Vagina (tissue), 2 donors: ENCODE measurements at places on chromosomes 1 and 21. TPM values are rescaled to one million over a fixed set of nuclear protein-coding genes. Genes with fewer than 3 reads are reported as not detected.
A peak's percentile ranks its signal among the peaks of the same experiment; 100 is the strongest.

DNA sequence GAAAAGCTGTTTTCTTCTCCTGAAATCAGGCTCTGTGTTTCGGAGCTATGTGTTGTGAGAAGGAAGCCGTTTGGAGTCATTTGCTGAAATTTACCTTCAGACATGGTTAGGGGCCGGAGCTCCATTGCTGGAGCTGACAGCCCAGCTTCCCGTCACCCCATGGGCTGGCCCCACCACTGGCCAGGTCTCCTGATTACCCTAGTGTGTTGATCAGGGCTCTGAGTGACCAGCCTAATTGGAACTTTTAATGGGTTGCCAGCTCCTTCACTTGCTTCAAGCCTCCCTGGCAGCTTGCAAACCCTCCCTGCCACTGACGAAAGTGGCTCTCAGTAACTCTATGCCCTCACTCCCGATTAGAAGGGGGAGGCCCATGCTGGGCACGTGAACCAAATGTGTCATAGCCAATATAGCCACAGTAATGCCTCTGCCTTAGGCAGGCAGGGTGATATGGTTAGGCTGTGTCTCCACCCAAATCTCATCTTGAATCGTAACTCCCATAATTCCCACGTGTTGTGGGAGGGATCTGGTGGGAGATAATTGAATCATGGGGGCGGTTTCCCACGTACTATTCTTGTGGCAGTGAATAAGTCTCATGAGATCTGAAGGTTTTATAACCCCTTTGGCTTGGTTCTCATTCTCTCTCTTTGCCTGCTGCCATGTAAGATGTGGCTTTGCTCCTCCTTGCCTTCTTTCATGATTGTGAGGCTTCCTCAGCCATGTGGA, 224.1 kb downstream of the TRABD2B start:
- H3K27me3 ChIP-seq, result no peaks in the 10 kb centered on the region
- no peaks in the 10 kb centered on the region for H3K36me3 ChIP-seq
- no peak for DNase-seq
- no peak overlapping the region for H3K4me3 ChIP-seq
- H3K27ac ChIP-seq, result no peak overlapping the region

DNA sequence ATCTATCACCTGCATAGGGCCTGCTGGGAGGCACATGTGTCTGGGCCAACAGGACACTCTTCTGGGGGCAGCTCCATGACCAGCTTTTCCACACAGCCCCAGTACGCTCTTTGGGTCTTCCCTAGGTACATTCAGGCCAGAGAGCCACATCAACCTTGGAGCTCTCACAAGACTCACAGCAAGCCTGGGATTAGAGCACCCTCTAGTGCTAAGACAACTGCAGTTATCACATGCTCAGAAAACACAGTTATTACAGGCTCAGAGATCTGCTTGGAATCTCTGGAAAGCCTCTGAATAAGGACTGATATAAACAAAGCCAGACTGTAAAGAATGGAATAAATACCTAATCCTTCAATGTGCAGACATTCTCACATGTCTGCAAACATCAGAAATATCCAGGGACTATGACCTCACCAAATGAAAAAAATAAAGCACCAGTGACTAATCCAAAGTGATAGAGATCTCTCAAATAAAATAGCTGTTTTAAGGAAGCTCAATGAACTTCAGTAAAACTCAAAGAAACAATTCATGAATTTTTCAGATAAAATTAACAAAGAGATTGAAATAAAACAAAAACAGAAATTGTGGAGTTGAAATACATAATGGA, 563.9 kb upstream of the NR5A2 start:
- H3K27ac ChIP-seq, result no peak overlapping the region
- no peaks in the 10 kb centered on the region for H3K27me3 ChIP-seq
- DNase-seq, result no peak
- no peaks in the 10 kb centered on the region for H3K4me1 ChIP-seq
- no peak overlapping the region for H3K4me3 ChIP-seq
- no peaks in the 10 kb centered on the region for H3K36me3 ChIP-seq

DNA sequence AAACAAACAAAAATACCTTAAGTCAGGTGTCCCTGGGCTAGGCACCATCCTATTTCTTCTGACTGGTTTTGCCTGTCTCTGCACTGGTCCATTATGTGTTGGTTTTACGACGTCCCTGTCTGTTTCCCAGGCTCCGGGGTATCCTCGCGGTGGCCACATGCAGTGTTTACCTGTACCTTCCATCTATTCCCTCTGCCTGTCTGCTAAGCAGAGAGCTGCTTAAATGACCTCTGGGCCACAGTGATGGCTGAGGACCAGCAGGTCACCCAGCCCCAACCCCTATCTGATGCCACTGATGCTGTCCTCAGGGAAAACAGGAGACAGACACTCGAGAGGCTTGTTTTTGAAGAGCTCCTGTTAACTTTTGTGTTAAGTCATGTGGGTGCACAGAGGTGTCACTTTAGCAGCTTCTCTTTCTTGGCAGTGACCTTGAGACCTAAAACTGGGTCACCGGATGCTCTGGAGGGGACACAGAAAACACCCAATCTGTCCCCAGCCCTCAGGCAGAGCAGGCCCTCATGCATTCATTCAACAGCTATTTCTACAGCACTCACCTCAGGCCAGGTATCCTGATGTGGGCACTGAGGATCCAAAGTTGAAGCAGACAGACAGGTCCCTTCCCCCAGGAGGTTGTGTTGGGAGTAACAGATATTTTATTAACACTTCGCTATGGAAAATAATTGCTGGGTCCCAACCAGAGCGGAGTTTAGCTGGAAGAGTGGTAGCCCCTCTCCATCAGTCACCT, 4.4 kb upstream of the EFHD2 start:
- H3K36me3 ChIP-seq, result no peaks in the 10 kb centered on the region
- H3K27ac ChIP-seq, result no peak overlapping the region
- peaks cover 31% of the 10 kb centered on the region for H3K4me1 ChIP-seq
- DNase-seq, result no peak
- H3K27me3 ChIP-seq, result no peaks in the 10 kb centered on the region
- H3K4me3 ChIP-seq, result no peak overlapping the region

DNA sequence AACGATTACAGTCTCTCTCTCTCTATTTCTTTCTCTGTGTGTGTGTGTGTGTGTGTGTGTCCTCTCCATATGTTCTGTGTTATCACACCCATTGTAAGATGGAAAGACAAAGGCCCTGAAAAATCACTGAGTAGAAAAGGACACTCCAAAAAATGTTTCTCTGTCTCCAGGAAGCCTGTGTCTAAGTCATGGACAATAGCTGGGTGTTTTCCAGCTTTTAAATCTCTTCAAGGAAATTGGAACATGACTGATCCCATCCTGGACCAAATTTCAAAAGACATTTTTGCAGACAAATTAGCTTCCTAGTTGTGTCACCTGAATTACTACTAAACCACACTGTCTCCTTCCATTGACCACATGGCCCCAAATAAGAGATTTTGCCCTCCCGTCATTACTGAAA, 31.0 kb upstream of the LMX1A start:
- no peak overlapping the region for H3K27ac ChIP-seq
- H3K36me3 ChIP-seq, result no peaks in the 10 kb centered on the region
- H3K4me1 ChIP-seq, result peaks cover 17% of the 10 kb centered on the region
- DNase-seq, result no peak
- no peaks in the 10 kb centered on the region for H3K27me3 ChIP-seq

Gene ASAP3
- total RNA-seq, result 79.1 TPM

- H3K27me3 ChIP-seq, result no peaks in the 10 kb centered on the region
- no peaks in the 10 kb centered on the region for H3K36me3 ChIP-seq
- DNase-seq, result no peak
- H3K27ac ChIP-seq, result no peak overlapping the region
- no peak overlapping the region for H3K4me3 ChIP-seq
These were observed 231.9 kb downstream of the TOMM20 start for GRCh38 chr1:234896477-234897389.

- no peaks in the 10 kb centered on the region for H3K4me1 ChIP-seq
- no peak for DNase-seq
- H3K27me3 ChIP-seq, result no peaks in the 10 kb centered on the region
These were observed 15.5 kb downstream of the RHBDL2 start for GRCh38 chr1:38926091-38926490.

GRCh38 chr1:82044536-82044935, 243.8 kb downstream of the ADGRL2 start:
- no peak overlapping the region for H3K4me3 ChIP-seq
- no peaks in the 10 kb centered on the region for H3K27me3 ChIP-seq
- no peaks in the 10 kb centered on the region for H3K36me3 ChIP-seq
- DNase-seq, result no peak
- no peak overlapping the region for H3K27ac ChIP-seq

- no peak overlapping the region for H3K4me3 ChIP-seq
- H3K27ac ChIP-seq, result no peak overlapping the region
- no peaks in the 10 kb centered on the region for H3K36me3 ChIP-seq
These were observed 32.1 kb downstream of the RABGAP1L start for GRCh38 chr1:174191349-174191862.

Gene ALG14
- total RNA-seq, result 0.74 TPM

Gene S100A3
- total RNA-seq, result 9.6 TPM

Gene NFASC
- total RNA-seq, result 23.3 TPM

GRCh38 chr1:86687595-86687994, 16.8 kb upstream of the SH3GLB1 start:
- H3K27ac ChIP-seq, result no peak overlapping the region
- H3K4me3 ChIP-seq, result no peak overlapping the region
- no peak for DNase-seq

GRCh38 chr1:83055391-83056170, 943.4 kb downstream of the TTLL7 start:
- DNase-seq, result no peak
- H3K4me1 ChIP-seq, result no peaks in the 10 kb centered on the region
- H3K4me3 ChIP-seq, result no peak overlapping the region
- H3K27me3 ChIP-seq, result no peaks in the 10 kb centered on the region
- no peaks in the 10 kb centered on the region for H3K36me3 ChIP-seq

Gene CD1C
- 9.6 TPM for total RNA-seq

Gene PM20D1
- not detected for total RNA-seq

DNA sequence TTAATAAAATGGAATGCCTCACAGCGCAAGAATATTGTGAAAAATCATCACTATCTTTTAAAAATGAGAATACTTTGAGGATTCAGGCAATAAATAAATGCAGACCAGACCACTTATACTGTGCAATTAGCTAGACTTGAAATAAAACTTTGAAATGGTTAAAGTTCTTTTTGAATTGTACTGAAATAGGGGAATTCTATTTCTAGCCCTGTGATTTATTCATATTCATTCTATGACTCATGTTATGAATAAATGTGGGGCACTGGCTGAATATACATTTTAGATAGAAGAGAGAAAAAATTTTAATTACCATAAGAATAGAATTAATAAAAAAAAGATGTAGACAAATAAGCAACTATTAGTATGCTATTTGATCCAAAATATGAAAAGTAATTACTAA, 16.4 kb upstream of the USP25 start:
- no peak overlapping the region for H3K4me3 ChIP-seq
- H3K27me3 ChIP-seq, result no peaks in the 10 kb centered on the region
- H3K4me1 ChIP-seq, result no peaks in the 10 kb centered on the region
- H3K27ac ChIP-seq, result no peak overlapping the region
- no peaks in the 10 kb centered on the region for H3K36me3 ChIP-seq
- no peak for DNase-seq

Gene RNF207
- total RNA-seq, result 19.4 TPM

DNA sequence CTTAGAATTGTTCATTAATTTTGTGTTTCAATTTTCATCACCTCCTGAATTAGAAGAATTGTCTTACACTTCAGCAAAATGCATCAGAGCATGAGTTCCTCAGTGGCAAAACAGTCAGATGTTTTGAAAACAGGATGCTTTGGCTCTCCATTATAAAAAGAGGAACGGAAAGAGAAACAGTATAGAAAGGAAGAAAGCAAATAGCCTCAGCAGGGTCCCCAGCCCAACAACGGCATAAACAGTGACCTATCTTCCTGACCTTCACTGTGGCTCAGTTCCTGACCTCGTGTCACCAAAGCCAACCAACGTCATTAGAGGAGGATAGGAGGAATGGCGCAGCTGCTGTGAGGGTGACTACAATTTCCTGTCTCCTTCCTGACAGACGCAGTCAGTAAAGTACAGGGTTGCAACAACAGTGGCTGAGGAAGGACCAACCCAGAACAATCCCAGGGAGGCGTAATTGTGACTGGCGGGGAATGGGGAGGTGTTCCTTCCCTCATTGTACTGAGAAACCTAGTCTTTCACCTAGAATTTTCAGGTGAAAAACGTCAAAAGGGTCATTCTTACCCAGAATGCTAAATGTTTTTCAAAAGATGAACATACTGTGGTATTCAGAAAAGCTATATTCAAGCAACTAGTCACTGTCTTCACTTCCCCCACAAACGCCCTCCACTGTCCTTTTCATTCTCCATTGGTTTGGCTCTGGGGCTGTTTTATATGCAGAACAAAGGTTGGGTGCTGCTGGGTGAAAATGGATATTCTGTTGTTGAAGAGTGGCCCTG, 197.9 kb upstream of the SGIP1 start:
- peaks cover 16% of the 10 kb centered on the region for H3K4me1 ChIP-seq
- H3K27ac ChIP-seq, result peak overlapping the region; percentile 62
- no peak overlapping the region for H3K4me3 ChIP-seq
- no peaks in the 10 kb centered on the region for H3K36me3 ChIP-seq
- DNase-seq, result no peak
- H3K27me3 ChIP-seq, result no peaks in the 10 kb centered on the region

- no peaks in the 10 kb centered on the region for H3K27me3 ChIP-seq
- no peaks in the 10 kb centered on the region for H3K4me1 ChIP-seq
- H3K4me3 ChIP-seq, result no peak overlapping the region
- no peak overlapping the region for H3K27ac ChIP-seq
These were observed 15.1 kb downstream of the ZBTB8A start for GRCh38 chr1:32554288-32554687.

DNA sequence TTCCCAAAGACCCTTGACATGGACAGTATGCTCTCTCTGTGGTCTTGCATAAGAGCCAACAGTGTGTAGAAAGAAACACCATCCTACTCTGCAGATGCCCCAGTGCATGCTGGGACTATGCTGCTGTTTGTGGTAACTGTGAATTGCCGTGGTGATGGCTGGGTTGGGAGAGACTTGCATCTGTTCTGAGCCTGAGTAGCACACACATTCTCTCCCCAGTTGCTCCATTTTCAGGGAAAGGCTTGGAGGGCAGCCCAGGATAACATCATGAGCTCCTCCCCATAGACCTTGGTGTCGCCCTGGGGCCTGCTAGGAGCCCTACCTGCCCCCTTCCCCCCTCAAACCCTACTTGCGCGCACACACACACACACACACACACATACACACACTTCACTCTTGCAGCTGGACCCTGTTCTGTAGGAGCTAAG, 120.9 kb upstream of the IPO9 start:
- H3K4me3 ChIP-seq, result no peak overlapping the region
- no peak for DNase-seq
- peaks cover 54% of the 10 kb centered on the region for H3K4me1 ChIP-seq
- H3K36me3 ChIP-seq, result no peaks in the 10 kb centered on the region

Gene SPRR3
- total RNA-seq, result 1,163 TPM

- no peak for DNase-seq
- H3K4me3 ChIP-seq, result no peak overlapping the region
- no peaks in the 10 kb centered on the region for H3K4me1 ChIP-seq
- no peak overlapping the region for H3K27ac ChIP-seq
These were observed 93.5 kb upstream of the ACTL8 start for GRCh38 chr1:17661546-17662157.

GRCh38 chr1:15974855-15975254, 1.0 kb downstream of the ZBTB17 start:
- no peaks in the 10 kb centered on the region for H3K27me3 ChIP-seq
- H3K27ac ChIP-seq, result no peak overlapping the region
- peak overlapping the region; percentile 81 for H3K4me3 ChIP-seq
- peaks cover 29% of the 10 kb centered on the region for H3K4me1 ChIP-seq
